ENCODE measurements at places on chromosomes 12 and 14.

DNA sequence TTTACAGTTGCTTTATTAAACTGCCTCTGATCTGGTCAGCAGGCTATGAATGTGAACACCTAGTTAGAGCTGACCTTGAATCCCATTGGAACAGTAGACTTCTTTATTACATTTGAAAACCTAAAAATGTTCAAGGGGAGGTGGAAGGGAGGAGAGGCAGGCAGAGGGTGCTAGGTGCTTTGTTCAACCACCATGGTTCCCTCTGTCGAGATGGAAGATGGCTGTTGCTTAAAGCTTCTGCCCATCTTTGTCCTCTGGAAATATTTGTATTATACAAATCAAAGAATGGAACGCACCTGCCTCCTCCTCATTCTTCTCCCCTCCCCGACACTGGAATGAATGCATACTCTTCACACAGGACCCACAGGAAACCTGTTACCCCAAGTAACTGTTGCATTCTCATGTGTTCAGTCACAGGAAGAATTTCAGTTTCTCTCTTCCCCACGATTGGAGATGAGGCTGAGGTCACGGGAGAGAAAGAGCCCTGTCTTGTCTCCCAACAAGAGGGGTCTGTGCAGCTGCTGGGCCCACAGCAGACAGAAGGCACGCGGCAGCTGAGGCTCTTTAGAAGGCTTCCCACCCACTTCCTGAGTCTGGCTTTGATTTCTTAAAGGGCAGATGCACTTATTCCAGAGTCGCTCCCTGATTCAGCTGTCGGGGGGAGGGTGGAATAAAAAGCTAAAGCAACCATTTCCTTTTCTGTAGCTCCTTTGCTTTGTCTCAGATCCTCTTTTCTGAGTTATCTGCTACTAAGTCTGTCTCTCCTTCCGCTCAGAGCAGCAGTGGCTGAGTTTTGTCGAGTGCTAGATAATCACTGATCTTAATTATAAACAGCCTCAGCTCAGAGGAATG, 217.9 kb upstream of the BTG1 start:
- DNase-seq, result peak; percentile 30

DNA sequence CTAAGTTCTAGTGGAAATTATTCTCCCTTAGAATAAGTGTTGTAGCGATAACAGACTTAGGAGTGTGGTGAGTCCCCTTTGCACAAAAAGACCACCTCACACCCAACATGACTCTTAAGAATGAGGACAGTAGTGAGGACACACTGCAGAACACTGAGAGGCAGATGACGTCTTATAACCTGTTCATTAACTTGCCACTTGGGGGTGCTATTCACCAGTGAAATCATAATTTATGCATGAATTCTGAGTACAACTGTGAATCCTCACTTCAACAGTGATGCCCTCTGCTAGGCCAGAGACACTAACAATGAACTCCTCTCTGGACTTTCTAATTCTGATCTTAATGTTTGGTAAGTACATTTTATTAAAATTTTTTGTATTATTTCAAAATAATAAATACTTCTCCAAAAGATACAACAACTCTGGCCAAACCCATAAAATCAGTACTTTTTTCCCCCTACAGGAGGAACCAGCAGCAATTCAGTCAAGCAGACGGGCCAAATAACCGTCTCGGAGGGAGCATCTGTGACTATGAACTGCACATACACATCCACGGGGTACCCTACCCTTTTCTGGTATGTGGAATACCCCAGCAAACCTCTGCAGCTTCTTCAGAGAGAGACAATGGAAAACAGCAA, 274.7 kb downstream of the DAD1 start:
- DNase-seq, result peak; percentile 26

DNA sequence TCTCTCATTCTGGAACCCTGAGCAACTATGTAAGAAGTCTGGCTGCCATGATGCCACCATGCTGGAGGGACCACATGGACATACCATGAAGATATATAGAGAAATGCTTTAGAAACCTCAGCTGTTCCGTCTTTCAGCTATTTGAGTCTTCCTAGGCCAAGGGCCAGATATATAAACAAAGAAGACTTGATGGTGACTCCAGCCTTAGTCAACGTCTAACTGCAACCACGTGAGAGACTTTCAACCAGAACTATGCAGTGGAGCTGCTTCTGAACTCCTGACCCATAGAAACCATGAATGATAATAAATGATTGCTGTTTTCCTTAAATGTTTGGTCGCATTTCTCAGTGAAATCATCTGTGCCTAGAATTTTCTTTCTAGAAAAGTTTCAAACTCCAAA, 20.0 kb upstream of the KITLG start:
- no peak for DNase-seq

DNA sequence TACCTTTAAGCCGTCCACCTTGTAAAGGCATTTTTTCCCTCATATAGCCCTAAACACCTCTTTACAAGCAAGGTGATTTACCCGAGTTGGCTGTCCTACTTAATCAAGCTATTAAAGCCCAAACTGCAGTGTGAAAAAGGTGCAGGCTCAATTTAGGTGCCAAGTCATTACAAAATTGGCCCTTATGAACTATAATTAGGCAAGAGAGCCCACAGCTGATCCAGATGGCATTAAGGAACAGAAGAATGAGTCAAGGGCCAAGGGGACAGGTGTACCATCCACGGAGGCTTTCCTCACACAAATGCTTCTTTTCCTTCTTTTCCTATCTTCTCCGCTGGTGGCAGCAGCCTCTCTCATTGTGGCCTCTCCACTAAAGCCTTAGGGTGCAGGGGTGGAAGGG, 90.5 kb downstream of the TTC8 start:
- no peak for DNase-seq
